Pancreas (tissue), 10 donors: ENCODE measurements at places on chromosomes 11 and 22. TPM values are rescaled to one million over a fixed set of nuclear protein-coding genes. Genes with fewer than 3 reads are reported as not detected.

GRCh38 chr11:113401718-113402117 is 14.1 kb downstream of the ANKK1 start:
- peak; percentile 73 for DNase-seq
- H3K4me3 ChIP-seq, result no peak overlapping the region
- no peaks in the 10 kb centered on the region for H3K27me3 ChIP-seq
- no peaks in the 10 kb centered on the region for H3K36me3 ChIP-seq
- no peaks in the 10 kb centered on the region for H3K4me1 ChIP-seq

Gene DUSP8
- polyA plus RNA-seq, result 12.7 TPM

GRCh38 chr11:60788401-60789125 is 3.4 kb downstream of the MS4A10 start:
- no peak for DNase-seq
- no peaks in the 10 kb centered on the region for H3K27me3 ChIP-seq
- H3K27ac ChIP-seq, result no peak overlapping the region
- H3K4me3 ChIP-seq, result no peak overlapping the region

DNA sequence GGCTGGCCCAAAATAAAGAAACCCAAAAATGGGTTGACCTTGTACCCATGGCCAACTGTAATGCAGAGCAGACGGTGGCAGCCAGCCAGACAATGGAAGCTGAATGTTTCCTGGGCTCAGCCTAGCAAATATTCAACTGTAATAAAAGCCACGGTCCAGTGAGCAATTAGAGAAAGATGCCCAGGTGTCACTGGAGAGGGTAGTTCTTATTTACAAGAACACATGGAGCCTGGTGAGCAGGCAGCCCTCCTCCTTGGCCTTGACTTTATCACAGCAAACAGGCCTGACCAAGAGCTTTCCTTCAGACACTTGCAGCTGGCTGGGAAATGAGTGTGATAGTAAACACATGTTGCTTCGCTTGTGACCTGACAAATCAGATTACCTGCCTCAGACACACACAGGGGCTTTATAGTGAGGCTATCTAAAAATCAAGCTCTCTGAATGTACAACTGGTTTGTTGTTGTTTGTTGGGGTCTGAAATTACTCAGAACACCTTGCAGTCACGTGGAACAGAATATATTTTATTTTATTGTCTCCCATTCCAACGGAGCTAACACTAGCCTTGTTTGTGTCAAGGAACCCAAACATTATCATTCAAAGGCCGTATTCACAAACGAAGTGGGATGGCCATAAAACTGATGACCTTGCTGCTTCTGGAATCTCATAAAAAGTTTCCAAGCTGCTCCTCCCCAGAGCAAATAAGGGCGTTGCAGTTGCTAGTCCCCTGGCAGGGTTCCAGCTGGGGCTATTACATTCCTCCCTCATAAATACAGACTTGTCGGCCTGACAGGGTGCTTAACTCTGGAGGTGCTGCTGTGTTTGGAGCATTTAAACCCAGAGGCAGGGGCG is 161.1 kb downstream of the BBOX1 start:
- DNase-seq, result peak; percentile 83
- H3K36me3 ChIP-seq, result no peaks in the 10 kb centered on the region
- H3K27ac ChIP-seq, result peak overlapping the region; percentile 83
- no peaks in the 10 kb centered on the region for H3K27me3 ChIP-seq
- H3K4me1 ChIP-seq, result peaks cover 20% of the 10 kb centered on the region

DNA sequence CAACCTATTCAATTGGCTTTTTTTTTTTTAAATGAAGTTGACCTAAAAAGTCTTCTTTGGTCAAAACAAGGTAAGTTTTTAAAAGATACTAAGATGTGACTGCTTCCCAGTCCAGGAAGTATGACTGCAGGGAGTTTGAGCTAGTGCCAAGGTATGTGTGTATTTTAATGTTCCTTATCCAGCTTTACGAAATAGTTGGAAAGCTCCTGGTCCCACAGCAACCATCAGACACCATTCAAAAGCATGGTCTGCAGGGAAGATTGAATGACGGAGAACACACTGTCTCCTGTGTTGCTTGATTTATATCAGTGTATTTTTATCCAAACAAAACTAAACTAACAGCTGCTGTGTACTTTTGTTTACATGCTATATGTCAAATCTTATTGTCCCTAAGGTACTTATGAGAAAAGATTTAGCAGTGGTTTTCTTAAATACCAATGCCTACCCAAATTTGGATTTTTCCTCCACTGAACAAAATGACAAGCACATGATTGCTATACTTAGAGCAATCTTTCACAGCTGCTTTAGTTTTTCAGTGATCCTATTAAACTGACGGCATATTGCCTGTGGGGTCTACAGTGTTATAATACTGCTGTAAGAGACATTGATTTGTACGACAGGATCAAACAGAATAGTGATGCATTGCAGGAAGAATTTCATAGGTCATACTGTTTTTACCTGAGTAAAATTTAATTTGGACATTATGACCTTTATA is 122.9 kb downstream of the DCDC1 start:
- H3K36me3 ChIP-seq, result no peaks in the 10 kb centered on the region
- H3K4me1 ChIP-seq, result peaks cover 4% of the 10 kb centered on the region
- no peak overlapping the region for H3K27ac ChIP-seq
- no peak overlapping the region for H3K4me3 ChIP-seq
- no peaks in the 10 kb centered on the region for H3K27me3 ChIP-seq

Gene OR51B2
- polyA plus RNA-seq, result not detected

Gene MRGPRE
- polyA plus RNA-seq, result 0.23 TPM

Gene PHOX2A
- polyA plus RNA-seq, result 0.61 TPM

Gene DYNC2H1
- 15.2 TPM for polyA plus RNA-seq

GRCh38 chr11:69666752-69667536 is 8.2 kb downstream of the LTO1 start:
- no peaks in the 10 kb centered on the region for H3K36me3 ChIP-seq
- no peak overlapping the region for H3K4me3 ChIP-seq
- H3K4me1 ChIP-seq, result no peaks in the 10 kb centered on the region
- H3K27me3 ChIP-seq, result no peaks in the 10 kb centered on the region
- no peak overlapping the region for H3K27ac ChIP-seq
- DNase-seq, result no peak

Gene CASP5
- polyA plus RNA-seq, result not detected

Gene C1QTNF5
- 22.2 TPM for polyA plus RNA-seq

GRCh38 chr11:8222820-8223512 is 40.7 kb downstream of the LMO1 start:
- no peaks in the 10 kb centered on the region for H3K27me3 ChIP-seq
- no peak overlapping the region for H3K4me3 ChIP-seq
- DNase-seq, result no peak

Gene SAA4
- not detected for polyA plus RNA-seq

Gene KRTAP5-8
- 0.46 TPM for polyA plus RNA-seq

Gene MUC15
- polyA plus RNA-seq, result 1.5 TPM

DNA sequence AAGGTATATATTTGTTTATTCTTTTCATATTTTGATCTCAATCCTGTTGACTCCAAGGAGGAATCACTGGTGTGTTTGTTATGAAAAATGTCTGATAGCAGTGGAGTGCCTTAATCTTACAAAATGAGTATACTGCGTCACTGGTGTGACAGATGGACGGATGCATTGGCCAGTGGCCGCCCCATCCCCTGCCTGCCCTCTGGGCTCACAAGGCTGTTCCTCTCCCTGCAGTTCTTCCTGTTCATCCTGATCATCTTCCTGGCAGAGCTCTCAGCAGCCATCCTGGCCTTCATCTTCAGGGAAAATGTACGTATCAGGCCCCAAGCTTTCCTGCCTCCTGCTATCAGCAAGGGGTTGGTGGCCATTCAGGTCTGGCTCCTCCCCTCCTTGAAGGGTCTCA is 32.9 kb downstream of the TP53I11 start:
- no peaks in the 10 kb centered on the region for H3K27me3 ChIP-seq
- no peak for DNase-seq
- H3K27ac ChIP-seq, result no peak overlapping the region
- H3K36me3 ChIP-seq, result no peaks in the 10 kb centered on the region
- no peak overlapping the region for H3K4me3 ChIP-seq
- no peaks in the 10 kb centered on the region for H3K4me1 ChIP-seq

GRCh38 chr11:75558939-75559843 is 2.9 kb upstream of the SERPINH1 start:
- peaks cover 5% of the 10 kb centered on the region for H3K4me1 ChIP-seq
- H3K27me3 ChIP-seq, result no peaks in the 10 kb centered on the region
- no peak overlapping the region for H3K4me3 ChIP-seq
- H3K27ac ChIP-seq, result no peak overlapping the region
- H3K36me3 ChIP-seq, result no peaks in the 10 kb centered on the region
- peak; percentile 29 for DNase-seq

DNA sequence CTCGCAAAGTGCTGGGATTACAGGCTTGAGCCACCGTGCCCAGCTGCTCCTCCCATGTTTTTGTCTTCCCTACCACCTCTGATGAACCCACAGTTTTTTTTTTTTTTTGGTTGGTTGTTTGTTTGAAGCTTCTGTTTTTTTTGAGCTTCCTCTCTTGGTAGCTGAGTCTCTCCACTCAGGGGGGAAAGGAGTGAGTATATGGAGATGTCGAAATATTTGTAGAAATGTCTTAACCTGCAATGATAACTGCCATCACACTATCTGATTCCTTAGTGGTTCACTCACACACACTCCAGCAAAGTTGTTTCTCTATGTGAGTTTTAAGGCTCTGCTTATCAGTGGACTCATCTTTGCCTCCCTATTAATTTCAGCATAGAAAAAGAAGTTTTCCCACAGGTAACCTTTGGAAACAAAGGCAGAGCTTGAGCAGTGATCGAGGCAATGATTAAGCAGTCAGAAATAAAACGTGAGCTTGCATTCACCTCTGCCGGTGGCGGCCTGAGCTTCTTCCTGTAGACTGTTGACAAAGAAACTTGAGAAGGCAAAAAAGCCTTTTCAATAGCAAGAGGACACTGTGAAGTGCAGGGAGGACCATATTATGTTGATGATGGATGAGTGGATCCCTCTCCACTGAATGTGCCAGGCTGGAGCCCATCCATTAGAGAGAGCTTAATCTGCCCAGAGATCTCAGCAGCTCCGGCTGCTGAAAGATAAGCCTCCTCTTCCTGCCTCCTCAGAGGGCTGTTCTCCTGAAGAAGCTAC is 29.0 kb upstream of the RASSF10 start:
- H3K27me3 ChIP-seq, result no peaks in the 10 kb centered on the region
- H3K27ac ChIP-seq, result no peak overlapping the region
- H3K4me3 ChIP-seq, result no peak overlapping the region

GRCh38 chr11:120316880-120317688 is 8.0 kb upstream of the TLCD5 start:
- no peaks in the 10 kb centered on the region for H3K36me3 ChIP-seq
- H3K27me3 ChIP-seq, result no peaks in the 10 kb centered on the region
- no peak overlapping the region for H3K27ac ChIP-seq
- no peaks in the 10 kb centered on the region for H3K4me1 ChIP-seq
- DNase-seq, result no peak

GRCh38 chr11:34052608-34053160 is 1.2 kb downstream of the CAPRIN1 start:
- no peaks in the 10 kb centered on the region for H3K36me3 ChIP-seq
- H3K27ac ChIP-seq, result peak overlapping the region; percentile 100
- H3K4me1 ChIP-seq, result peaks cover 37% of the 10 kb centered on the region
- no peaks in the 10 kb centered on the region for H3K27me3 ChIP-seq
- peak overlapping the region; percentile 94 for H3K4me3 ChIP-seq
- peak; percentile 59 for DNase-seq

GRCh38 chr11:13699870-13700269 is 31.4 kb downstream of the FAR1 start:
- H3K4me3 ChIP-seq, result no peak overlapping the region
- no peaks in the 10 kb centered on the region for H3K36me3 ChIP-seq
- H3K4me1 ChIP-seq, result no peaks in the 10 kb centered on the region
- no peak overlapping the region for H3K27ac ChIP-seq
- no peaks in the 10 kb centered on the region for H3K27me3 ChIP-seq

DNA sequence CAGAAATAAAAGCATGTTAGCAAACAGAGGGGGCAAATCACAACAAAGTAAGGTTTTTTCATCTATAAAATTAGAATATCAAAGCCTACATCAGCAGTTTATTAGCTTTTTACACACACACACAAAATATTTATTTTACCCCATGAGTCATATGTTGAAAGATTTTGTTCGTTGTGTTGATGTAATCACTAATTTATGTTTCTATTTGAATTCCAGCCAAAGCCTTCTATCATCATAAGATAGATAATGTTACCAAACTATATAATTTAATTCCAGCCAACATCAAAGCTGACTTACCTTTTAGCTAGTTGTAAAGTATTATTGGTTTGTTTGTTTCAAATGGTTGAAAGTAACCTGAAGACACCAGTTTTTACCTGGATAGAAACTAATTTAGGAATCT is 458.0 kb upstream of the ARHGAP42 start:
- H3K27me3 ChIP-seq, result no peaks in the 10 kb centered on the region
- DNase-seq, result no peak
- no peak overlapping the region for H3K4me3 ChIP-seq

DNA sequence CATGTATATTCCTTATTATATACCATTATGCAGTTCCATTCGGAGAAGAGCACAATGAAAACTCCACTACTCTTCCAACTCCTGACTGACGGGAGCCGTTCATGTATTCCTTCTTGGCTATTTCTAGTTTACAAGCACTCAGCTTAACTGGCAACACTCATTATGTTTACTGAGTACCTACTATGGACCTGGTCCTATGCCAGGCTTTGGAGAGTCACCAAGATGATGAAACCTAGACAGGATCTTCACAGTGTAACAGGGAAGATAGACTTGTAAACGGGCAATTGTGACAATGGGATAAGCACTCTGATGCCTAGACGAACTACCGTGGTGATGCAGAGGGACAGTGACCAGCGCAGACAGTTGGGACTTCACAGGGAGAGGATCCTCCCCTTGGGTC is 22.3 kb upstream of the ST3GAL4 start:
- no peak for DNase-seq
- no peaks in the 10 kb centered on the region for H3K4me1 ChIP-seq
- no peaks in the 10 kb centered on the region for H3K36me3 ChIP-seq
- H3K27ac ChIP-seq, result no peak overlapping the region
- H3K27me3 ChIP-seq, result no peaks in the 10 kb centered on the region
- H3K4me3 ChIP-seq, result no peak overlapping the region

GRCh38 chr11:56890584-56891305 is 98.0 kb upstream of the OR5AK2 start:
- no peaks in the 10 kb centered on the region for H3K27me3 ChIP-seq
- H3K4me3 ChIP-seq, result no peak overlapping the region
- H3K4me1 ChIP-seq, result peaks cover 5% of the 10 kb centered on the region
- H3K27ac ChIP-seq, result no peak overlapping the region
- DNase-seq, result no peak

DNA sequence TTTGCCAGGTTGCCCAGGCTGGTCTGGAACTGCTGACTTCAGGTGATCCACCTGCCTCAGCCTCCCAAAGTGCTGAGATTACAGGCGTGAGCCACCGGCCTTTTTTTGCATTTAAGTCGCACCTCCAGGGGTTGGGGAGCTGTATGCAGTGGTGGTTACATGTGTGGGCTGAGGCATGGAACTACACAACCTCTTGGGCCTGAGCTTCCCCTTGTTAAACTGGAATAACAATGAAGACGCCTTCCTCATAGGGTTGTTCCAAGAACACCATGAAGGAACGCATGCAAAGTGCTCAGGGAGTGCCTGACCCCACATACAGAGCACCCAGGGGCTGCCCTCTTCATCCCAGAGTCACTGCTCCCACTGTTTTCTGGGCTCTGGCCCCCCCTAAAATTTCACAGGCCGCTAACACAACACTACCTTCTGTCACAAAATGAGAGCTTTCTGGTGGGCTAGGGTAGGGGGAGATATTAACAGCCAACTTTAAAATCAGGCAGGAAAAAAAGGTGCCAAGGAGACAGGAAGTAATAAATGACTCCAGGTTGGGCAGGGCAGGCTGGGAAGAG is 1.3 kb upstream of the FAM118A start:
- H3K36me3 ChIP-seq, result no peaks in the 10 kb centered on the region
- peak overlapping the region; percentile 99 for H3K4me3 ChIP-seq
- DNase-seq, result no peak
- no peak overlapping the region for H3K27ac ChIP-seq
